ENCODE measurements at places on chromosomes 7 and 10.

DNA sequence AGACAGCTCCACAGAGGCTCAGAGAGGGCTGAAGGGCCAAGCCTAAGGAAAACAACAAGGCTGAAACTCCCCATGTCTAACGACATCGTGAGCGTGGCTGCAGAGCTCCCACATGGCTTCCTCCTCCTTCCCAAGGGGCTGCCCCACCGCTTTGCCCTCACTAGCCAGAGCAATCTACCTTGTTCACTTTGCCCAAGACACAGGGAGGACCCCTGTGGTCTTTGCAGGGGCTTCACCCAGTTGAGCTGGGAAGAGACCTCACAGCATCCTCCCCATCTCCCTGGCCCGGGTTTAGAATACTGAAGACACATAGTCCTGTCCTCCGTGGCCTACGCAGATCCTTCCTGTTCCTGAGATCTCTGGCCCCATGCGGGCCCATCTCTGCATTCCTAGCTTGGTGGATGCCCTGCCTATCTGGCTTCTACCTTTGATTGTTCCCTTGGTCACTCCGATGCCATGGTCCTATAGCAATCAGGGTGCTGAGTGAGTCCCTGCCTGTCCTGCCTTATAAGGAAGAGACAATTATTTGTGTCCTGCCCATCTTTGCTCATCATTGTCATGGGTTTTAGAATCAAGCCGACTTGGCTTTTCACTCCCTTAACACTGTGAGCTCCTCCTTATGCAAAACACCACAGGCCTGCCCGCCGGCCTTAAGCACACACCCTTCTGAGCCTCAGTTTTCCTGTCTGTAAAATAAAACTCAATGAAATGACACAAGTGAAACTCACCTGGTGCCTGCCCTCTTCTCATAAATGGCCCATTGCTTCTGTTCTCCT lies 73.2 kb downstream of the PARP12 start:
- no peak for DNase-seq

DNA sequence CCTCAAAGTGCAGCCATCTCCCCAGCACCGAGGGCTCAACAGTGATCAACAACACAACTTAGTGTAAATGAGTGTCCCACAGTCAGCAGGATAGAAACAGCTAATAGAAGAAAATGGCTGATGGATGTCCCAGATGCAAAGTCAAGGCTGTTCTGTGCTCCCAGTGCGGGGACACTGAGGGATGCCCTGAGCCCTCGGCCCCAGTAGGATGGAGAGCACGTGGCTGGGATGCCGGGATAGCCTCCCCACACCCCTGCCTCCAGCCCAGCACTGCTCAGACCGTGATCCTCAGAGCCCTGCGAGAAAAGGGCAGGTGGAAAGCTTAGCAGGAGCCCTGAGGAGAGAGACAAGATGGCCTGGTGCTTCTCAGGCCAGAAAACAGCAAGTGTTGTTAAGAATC lies 243.9 kb upstream of the TCERG1L start:
- DNase-seq = no peak

- no peak for DNase-seq
Observed at GRCh38 chr10:128969551-128969950, 497.5 kb upstream of the MGMT start.

DNA sequence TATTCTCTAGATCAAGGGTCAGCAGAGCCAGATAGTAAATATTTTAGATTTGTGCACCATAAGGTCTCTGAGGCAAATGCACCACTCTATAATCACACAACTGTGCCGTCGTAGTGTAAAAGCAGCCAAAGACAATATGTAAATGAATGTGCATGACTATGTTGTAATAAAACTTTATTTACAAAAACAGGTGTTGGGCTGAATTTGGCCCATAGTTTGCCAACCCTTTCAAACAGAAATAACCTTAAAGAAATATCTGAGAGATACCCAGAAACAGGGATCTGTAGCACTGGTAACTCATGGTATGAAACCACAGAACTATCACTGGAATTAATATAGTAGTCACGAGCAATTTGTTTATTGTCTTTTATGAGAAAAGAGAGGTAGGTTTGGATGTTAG lies 86.0 kb downstream of the ARID5B start:
- DNase-seq = no peak

DNA sequence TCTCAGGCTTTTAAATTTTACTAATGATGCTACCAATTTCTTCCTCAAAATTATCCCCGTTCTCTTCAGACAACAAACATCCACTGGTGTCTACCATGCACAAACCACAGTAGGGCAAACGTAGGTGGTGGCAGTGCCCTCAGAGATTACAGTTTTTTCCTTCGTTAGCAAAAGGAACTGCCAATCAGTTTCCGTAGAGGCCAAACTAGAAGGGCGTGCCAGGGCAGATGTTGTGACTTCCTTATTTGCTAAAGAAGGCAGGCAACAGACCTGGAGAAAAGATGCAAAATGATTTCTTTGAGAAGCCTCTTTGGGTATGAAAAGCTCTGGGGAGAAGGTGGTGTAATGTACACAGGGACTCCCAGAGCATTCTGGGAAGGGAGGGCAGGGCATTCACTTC lies 7.6 kb upstream of the FAM180A start:
- no peak for DNase-seq

DNA sequence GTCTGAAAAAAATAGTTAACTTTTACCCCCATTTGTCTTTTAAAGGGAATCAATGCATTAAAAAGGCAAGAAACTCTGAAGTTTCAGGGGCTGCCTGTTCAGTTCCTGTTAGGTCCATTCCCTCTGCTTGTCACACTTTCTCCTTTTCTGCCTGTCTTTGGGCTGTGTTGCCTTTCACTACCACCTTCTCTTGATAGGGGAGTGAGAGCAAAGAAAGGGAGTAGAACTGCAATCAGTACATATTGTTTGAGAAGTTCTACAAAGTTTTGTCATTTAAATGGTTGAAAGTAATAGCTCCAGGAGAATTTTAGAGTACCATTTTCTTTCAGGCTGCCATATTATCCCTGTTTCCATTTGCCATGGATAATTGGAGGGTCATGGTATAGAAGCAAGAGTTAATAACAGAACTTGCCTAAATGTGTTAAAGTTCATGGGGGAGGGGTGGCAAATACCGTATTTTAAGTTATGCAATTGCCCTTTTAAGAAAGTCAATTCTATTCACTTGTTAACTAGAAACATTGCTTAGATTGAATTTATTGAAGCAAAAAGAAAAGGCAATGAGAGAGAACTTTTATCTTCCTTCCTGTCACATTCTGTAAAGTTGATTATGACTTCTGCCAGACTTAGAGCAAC lies 38.6 kb downstream of the MPLKIP start:
- DNase-seq = no peak

- DNase-seq = no peak
Observed at GRCh38 chr10:112195224-112195623, 11.7 kb upstream of the GPAM start.

DNA sequence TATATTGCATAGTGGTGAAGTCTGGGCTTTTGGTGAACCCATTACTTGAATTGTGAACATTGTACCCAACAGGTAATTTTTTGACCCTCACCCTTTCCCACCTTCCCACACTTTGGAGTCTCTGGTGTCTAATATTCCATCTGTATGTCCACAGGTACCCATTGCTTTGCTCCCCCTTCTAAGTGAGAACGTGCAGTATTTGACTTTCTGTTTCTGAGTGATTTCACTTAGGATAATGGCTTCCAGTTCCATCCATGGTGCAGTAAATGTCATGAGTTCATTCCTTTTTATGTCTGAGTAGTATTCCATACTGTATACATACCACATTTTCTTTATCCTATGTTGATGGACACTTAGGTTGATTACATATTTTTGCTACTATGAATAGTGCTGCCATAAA lies 91.5 kb upstream of the KIF5B start:
- no peak for DNase-seq

DNA sequence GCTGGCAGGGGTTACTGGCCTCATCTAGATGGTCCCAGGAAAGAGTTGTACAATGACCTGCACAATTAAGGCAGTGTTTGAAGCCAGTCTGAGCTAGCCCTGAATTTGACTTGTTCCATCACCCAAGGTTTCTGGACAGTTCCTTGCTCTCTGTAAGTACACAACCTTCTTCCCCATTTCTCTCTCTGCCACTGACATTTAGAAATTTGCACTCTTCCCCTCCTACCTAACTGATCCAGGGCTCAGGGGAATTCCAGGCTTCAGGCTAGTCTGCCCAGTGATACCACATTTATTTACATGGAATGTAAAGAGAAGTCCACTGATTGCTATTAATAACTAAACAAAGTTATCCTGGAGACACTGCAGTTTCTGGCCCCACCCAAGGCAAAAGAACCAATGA lies 139.0 kb upstream of the GPR26 start:
- no peak for DNase-seq

DNA sequence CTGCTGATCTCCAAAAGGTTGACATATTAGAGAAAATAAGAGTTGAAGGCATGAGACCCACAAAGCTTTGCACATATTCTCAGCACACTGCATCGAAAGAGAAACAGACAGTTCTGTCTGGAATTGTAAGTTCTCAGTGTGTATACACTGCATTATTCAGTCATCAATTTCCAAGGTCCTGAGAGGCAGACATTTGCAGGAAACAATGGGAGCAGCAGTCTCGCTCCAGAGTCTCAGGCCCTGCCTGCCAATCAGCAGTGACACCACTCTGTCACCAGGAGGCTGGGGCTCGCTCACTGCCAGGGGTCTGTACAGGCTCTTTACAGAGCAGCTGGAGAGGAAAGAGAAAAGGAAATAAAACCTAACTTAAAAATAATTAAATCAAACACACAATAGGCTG lies 36.3 kb downstream of the JAZF1 start:
- DNase-seq = no peak

GRCh38 chr10:110783509-110784107 lies 88.1 kb upstream of the PDCD4 start:
- no peak for DNase-seq
